ENCODE measurements at places on chromosomes 3 and 15.

GRCh38 chr15:100261302-100262240 lies 80.2 kb downstream of the ADAMTS17 start:
- no peak for DNase-seq

DNA sequence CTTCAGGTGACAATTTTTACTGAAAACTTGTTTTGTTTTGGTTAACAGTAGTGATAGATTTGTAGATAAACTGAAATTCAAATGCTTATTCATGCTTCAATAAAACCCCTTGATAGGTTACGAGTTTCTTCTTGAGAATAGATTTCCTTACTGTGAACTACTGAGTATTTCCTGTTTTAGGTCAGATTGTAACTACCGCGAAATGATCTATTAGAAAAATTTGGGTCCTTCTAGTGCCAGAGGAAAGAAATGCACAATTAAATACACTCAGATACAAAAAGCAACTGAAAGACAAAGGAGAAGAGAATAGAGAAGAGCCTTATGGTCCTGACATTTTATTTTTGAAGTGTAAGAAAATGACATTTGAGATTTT lies 251.7 kb upstream of the TBL1XR1 start:
- no peak for DNase-seq

DNA sequence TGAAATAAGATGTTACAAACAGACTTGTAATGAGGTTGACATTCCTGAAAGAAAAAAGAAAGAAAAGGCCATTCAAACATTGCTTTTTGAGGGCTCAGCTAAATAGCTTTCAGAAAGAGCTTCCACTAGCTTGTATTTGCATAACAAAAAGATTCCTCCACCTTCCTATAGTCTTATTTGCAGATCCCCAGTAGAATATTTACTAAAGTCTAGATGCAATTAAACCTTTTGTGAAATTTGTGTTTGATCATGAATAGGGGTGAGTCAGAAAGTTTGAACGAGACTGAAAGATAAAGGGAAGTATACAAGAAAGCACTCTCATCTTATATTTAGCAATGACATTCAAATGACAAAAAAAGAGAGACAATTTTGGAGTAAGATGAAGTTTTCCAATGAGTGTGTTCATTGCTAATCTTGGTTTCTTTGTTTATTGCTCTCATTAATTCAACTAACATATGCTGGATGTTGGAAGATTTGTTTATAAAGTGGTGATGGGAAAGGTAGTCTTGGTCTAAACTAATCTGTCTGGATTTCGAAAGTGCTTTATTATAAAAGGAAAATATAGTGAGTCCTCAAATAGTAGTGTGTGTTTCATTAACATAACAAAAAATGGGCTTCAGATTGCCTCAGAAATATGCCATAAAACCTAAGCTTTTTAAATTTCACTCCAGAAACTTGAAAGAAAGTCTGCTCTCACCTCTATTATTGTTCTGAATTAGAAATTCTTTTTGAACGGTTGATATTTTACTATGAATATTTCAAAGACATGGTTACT lies 9.1 kb upstream of the CADPS start:
- DNase-seq: no peak

GRCh38 chr3:28840976-28841376 lies 439.9 kb upstream of the RBMS3 start:
- no peak for DNase-seq

- no peak for DNase-seq
These were observed 308.8 kb downstream of the LRTM1 start for GRCh38 chr3:54619053-54619452.
